ENCODE measurements at places on chromosomes 16 and 17.

GRCh38 chr16:50900391-50900942 is 158.6 kb downstream of the CYLD start:
- DNase-seq: no peak

- no peak for DNase-seq
Measured at GRCh38 chr17:55314061-55314783, 49.5 kb downstream of the HLF start.

DNA sequence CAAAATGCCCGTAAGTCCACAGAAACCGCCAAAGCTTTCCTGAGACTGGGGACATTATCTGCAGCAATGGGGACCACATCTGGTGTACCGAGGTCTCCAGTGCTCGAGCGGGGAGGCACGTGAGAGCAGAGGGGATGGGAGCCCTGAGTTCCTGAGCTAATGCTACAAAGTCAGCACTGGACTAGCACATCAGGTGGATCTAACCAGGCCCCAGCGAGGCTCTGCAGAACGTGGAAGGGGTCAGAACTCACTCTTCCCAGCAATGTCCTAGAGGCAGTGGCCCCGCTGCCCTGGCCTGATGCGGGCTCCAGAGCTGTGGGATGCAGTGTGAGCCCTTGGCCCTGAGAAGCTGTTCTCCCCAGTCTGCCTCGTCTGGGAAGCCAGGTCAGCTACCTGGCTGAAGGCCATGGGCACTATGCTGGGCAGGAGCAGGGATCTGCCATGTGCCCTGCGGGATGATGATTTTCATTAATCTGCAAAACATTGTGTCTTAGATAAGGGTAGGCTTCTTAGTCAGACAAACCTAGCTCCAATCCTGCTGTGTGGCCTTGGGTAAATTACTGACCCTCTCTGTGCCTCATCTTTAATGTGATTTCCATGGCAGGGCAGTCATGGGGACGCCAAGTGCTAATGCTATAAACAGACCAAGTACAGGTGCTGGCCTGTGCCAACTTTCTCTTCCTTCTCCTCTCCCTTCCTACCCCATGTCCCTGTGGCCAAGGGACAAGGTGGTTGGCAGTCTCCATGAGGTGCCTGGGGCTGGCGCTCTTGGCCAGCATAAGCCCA is 40.1 kb upstream of the SLC38A10 start:
- no peak for DNase-seq

DNA sequence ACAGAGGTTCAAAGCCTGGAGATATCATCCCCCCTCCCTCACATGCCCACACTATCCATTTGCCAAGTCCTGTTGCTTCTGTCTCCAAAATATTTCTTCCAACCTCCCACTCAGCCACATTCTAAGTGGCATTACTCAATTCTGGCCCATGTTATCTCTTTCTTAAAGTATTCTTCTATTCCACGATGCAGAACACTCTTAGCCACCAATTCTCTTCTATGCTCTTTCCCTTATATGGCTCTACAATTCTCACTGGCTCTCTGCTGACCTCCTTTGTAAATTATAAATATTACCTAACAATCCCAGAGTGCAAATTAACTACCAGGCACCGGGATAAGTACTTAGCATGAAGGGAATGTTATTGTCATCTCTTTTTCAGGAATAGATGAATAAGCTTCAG is 82.4 kb downstream of the KCNJ2 start:
- no peak for DNase-seq

DNA sequence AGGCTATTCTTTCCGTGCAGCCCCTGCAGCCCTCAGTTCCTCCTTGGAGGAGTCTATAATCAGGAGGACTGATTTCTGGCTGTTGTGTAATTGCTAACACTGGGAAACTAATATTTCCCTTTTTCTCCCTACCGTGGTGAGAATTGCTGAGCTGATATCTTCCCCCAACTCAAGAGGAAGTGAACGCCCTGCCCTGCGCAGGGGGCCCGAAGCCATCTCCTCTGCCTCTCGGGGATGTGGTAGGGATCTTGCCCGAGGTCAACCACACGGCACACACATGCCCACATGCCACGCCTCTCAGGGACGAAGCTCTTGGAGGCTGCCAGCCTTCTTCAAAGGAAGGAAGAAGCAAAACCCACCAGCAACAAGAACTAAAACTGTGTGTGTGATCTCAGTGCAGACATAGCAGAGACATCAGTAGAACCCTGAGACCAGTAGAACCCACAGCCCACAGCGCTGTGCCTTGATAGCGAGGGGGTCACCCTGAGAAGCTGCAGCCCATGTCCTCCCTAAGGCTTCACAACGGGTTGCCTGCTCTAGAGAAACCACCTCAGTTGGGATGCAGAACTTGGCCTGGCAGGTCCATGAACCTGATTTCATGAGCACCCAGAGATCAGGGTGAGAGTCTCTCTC is 8.9 kb upstream of the ULK2 start:
- no peak for DNase-seq

- DNase-seq: no peak
Measured at GRCh38 chr16:70659546-70659945, 13.2 kb downstream of the IL34 start.

- no peak for DNase-seq
Measured at GRCh38 chr16:79994418-79994817, 393.9 kb upstream of the MAF start.

DNA sequence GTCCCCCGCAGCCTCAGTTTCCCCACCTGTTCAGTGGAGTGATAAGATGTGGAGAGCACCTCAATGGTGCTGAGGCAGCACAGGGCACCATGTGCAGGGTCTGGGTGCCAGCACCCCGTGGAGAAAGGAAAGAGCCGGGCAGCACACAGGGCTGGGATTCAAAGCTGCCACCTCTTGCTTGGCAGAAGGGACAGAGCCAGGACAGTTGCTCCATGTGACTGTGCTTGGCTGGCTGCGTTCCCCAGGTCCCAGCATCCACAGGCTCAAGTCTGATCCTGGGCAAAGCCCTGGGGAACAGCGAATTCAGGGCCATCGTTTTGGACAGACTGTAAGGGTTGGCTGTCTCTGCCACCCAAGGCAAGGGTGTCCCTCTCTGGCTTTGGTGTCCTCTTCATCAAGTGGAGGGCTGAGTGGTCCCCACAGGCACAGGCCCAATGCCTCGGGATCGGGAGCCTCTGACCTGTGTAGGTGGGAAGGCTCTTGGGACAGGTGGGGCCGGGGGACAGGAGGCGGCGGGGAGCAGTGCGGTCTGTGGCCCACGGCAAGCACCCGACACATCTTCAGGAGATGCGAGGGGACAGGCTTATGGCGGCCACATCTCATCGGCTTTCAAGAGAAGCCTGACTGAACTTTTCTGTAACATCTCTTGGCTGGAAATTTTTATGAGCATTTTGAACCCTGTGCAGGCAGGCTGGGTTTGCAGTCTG is 8.5 kb downstream of the ZNF469 start:
- DNase-seq: no peak

GRCh38 chr16:5615868-5616642 is 518.5 kb upstream of the EEF2KMT start:
- DNase-seq: peak; percentile 71

DNA sequence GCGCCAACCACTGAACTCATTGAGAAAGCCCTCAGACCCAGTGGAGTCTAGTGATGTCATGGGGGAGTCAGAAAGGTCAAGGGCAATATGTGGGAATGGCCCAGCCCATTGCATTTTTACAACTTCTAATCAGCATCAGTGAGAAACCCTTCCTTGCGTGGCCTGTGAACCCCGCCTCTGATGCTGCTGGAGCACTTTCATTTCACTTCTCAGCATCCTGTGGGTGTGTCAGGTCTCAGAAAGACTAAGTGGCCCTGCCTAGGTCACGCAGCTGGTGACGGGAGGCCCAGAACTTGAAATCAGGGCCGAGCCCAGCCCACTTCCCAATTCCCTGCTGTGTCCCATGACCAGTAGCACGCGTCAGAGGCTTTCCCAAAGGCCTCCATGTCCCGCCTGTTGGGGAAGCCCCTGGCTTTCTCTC is 6.1 kb downstream of the DNAI2 start:
- DNase-seq: no peak

- DNase-seq: no peak
Measured at GRCh38 chr16:85978291-85978775, 79.4 kb downstream of the IRF8 start.

DNA sequence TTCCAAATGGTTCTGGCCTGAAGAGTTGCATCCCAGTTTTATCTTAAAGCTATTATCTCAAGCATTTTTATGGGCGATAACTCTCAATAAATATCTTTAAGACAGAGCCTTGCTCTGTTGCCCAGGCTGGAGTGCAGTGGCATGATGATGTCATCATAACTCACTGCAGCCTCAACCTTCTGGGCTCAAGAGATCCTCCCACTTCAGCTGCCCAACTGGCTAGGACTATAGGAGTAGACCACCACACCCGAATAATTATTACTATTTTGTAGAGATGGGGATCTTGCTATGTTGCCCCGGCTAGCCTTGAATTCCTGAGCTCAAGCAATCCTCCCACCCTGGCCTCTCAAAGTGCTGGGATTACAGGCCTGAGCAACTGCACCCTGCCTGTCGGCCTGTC is 26.1 kb upstream of the CYTH1 start:
- DNase-seq: no peak

DNA sequence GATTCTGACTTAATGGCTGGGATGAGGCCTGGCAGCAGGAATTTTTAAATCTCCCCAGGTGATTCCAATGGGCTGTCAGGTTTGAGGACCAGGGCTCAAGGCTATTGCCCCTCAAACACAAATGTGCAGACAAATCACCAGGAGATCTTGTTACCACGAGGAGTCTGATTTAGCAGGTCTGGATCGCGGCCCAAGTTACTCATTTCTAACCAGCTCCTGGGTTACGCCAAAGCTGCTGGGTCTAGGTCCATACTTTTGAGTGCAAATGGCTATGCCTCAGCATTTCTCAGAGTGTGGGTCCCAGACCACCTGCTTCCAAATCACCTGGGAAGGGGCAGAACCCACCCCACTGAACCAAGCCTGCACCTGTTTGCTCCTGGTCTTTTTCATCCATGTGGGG is 33.1 kb downstream of the CNGB1 start:
- DNase-seq: no peak

DNA sequence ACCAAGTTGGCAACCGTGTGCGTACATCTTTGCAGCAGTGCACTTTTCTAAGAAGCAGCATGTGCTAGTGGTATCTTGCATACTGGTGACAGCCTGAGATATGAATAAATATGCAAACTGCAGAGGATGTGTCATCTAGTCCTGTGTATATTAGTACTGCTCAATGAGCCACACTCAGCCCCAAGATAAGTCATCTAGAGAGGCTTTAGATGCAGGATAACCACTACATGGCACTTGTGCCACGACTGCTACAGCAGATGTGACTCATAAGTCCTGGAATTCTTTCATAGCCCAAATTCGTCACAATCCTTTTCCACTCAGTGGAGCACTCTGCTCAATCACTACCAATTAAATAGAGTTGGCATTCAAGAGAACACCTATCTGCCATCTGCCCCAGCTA is 171.5 kb downstream of the AXIN2 start:
- no peak for DNase-seq

DNA sequence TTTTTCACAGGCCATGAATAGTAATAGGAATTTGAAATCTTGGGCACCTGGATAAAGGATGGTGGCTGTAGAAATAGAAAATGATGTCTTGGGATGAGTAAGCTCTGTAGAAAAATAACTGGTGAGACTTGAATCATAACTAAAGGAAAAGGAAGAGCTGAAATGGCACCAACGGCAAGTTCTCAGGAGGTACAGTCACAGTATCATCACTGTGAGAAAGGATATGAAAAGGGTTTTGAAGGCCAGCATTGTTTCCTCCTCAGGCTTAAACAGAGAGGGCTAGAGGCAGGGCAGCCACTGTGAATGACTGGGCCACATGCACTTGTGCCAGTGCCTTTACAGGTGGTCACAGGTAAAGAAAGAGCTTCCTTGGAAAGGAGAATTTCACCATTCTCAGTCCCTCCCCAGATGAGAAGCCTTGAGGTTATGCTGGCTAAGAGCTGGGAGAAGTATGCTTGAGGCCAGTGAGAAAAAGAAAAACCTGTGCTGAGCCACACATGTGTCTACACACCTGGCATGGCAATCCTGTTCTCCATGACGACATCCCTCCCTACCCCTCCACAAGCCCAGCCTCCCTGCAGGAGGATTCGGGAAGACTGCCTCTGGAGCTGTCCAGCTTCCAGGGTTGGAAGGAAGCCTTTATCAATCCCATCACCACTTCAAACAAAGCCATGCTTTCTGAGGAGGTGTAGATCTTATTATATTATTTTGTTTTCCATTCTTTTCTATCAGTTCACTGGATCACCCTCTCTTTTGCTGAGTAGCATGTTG is 3.8 kb upstream of the ANKFN1 start:
- no peak for DNase-seq

DNA sequence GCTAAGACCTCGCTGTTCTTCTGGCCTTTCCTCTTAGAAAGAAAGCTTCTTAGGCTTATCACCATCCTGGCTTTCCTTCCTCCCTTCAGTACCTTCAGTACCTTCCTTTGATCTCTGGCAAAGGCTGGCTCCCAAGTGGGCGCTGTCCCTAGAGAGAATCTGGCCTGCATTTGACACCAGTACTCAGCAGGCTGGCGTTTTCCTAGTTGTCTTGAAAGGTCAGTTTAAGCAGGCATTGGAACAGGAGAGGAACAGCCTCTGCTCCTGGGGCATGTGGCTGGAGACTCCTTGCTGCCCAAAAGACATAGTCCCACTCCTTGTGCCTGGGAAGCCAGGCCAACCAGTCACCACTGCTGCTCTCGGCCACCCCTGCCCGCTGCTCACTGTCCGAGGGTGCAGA is 34.1 kb downstream of the TMEM238L start:
- no peak for DNase-seq

DNA sequence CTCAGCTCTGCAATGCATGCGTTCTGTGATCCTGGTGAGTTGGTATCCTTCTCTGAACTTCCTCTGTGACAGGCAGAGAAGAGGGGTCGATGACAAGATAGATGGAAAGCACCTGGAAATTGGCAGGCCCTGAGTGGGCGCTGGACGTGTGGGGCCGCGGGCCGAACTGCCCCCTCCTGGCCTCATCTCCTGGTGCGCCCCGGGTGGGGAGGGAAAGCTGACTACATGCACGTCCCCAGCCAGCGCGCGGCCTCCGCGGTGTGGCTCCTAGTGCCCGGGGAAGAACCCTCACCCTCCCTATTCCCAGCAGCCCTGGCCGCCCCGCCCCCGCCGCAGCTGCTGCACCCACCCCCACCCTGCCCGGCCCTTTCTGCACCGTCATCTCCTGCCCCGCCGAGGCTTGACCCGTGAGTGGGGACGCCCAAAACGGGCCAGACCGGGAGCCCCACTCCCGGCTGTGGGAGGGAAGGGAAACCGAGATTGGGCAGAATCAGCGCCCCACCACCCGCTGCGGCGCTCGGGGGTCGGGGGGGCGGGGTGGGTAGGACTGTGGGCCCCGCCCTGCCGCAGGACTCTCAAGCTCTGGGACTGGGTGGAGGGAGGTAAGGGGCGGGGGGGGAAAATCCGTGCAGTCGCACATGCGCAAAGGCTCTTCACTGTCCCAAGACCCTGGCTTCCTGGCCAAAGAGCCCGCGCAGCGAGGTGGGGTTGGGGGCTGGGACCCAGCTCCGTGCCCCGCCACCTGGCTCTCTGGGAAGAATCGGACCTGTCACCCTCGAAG is at the start of gene NOL3:
NOL3 (plus strand) TSS at position 371 of the 781 bp plus-strand sequence.
- no peak for DNase-seq

GRCh38 chr16:86570558-86571529 is 4.2 kb downstream of the FOXC2 start:
- no peak for DNase-seq

- no peak for DNase-seq
Measured at GRCh38 chr16:28103516-28104170, 40.1 kb upstream of the GSG1L start.
